ENCODE measurements at places on chromosomes 16 and 17. TPM values are rescaled to one million over a fixed set of nuclear protein-coding genes. Genes with fewer than 3 reads are reported as not detected.
A peak's percentile ranks its signal among the peaks of the same experiment; 100 is the strongest.

GRCh38 chr16:58885528-58886170, 151.5 kb upstream of the GOT2 start:
- no peak overlapping the region for H3K4me3 ChIP-seq
- H3K27me3 ChIP-seq = no peaks in the 10 kb centered on the region
- DNase-seq = no peak
- no peak overlapping the region for H3K27ac ChIP-seq

GRCh38 chr17:81713556-81714411, 1.7 kb downstream of the SLC25A10 start:
- no peak overlapping the region for H3K27ac ChIP-seq
- H3K36me3 ChIP-seq = no peaks in the 10 kb centered on the region
- DNase-seq = peak; percentile 46
- H3K4me3 ChIP-seq = no peak overlapping the region
- peaks cover 18% of the 10 kb centered on the region for H3K4me1 ChIP-seq
- no peaks in the 10 kb centered on the region for H3K27me3 ChIP-seq

DNA sequence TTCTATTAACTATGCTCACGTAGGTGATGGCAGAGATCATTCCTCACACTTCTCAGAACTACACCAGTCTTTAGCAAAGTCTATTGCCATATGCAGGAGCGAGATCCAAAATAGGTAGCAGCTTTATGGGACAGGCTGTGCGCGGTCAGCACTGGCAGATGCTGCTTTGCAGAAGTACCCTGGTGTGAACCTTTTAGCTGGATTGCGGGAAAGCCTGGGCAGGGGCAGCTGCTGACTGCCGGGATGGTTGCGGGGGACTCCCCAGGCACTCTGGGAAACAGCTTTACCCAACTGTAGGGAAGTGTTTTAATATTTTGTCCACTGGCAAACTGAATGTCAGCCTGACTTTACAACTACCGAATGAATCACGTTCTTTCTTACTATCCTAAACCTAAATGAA, 251.3 kb downstream of the HS3ST3A1 start:
- H3K27me3 ChIP-seq = no peaks in the 10 kb centered on the region
- DNase-seq = no peak
- no peak overlapping the region for H3K4me3 ChIP-seq

- no peaks in the 10 kb centered on the region for H3K27me3 ChIP-seq
- H3K4me1 ChIP-seq = peaks cover 6% of the 10 kb centered on the region
- no peak for DNase-seq
- no peak overlapping the region for H3K4me3 ChIP-seq
- H3K27ac ChIP-seq = no peak overlapping the region
- no peaks in the 10 kb centered on the region for H3K36me3 ChIP-seq
These were observed 4.0 kb downstream of the SRCIN1 start for GRCh38 chr17:38601539-38602351.

DNA sequence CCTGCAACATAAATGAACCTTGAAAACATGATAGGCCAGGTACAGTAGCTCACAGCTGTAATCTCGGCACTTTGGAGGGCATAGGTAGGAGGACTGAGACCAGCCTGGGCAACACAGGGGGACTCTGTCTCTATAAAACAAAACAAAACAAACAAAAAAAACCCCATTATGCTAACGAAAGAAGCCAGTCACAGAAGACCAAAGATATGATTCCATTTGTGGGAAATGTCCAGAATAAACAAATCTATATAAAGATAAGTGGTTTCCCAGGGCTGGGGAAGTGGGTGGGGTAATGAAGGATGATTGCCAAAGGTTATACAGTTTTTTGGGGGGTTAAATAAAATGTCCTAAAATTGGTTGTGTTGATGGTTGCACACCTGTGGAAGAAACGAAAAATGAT, 36.5 kb upstream of the SIAH1 start:
- no peak for DNase-seq
- no peaks in the 10 kb centered on the region for H3K27me3 ChIP-seq
- H3K4me1 ChIP-seq = no peaks in the 10 kb centered on the region

- no peaks in the 10 kb centered on the region for H3K36me3 ChIP-seq
- no peaks in the 10 kb centered on the region for H3K27me3 ChIP-seq
- H3K27ac ChIP-seq = no peak overlapping the region
- DNase-seq = no peak
- H3K4me1 ChIP-seq = peaks cover 3% of the 10 kb centered on the region
These were observed 45.2 kb upstream of the GSG1L start for GRCh38 chr16:28108590-28109247.

- H3K36me3 ChIP-seq = no peaks in the 10 kb centered on the region
- H3K27me3 ChIP-seq = no peaks in the 10 kb centered on the region
- no peaks in the 10 kb centered on the region for H3K4me1 ChIP-seq
These were observed 3.4 kb upstream of the NSRP1 start for GRCh38 chr17:30113213-30113612.

- no peaks in the 10 kb centered on the region for H3K36me3 ChIP-seq
- H3K27me3 ChIP-seq = no peaks in the 10 kb centered on the region
- H3K4me3 ChIP-seq = no peak overlapping the region
- H3K27ac ChIP-seq = no peak overlapping the region
These were observed 539 bp upstream of the KRTAP4-8 start for GRCh38 chr17:41098481-41098880.

DNA sequence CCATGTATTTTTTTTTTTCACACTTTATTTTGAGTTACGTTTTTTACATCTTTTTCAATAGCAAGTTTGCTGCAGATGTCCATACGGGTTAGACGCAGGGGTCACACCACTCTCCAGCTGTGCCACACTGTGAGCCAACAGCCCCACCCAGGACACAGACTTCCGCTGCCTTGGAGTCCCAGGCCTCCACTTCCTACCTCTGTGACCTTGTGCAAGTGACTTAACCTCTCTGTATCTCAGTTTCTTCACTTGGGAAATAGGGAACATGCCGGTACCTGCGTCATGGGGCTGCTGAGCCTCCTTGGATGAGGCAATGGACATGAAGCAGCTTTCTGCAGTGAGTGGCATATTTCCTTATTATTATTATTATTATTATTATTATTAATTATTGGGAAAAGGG, 3.3 kb upstream of the PITPNA start:
- no peaks in the 10 kb centered on the region for H3K27me3 ChIP-seq
- no peak for DNase-seq
- H3K4me3 ChIP-seq = no peak overlapping the region
- no peaks in the 10 kb centered on the region for H3K36me3 ChIP-seq

DNA sequence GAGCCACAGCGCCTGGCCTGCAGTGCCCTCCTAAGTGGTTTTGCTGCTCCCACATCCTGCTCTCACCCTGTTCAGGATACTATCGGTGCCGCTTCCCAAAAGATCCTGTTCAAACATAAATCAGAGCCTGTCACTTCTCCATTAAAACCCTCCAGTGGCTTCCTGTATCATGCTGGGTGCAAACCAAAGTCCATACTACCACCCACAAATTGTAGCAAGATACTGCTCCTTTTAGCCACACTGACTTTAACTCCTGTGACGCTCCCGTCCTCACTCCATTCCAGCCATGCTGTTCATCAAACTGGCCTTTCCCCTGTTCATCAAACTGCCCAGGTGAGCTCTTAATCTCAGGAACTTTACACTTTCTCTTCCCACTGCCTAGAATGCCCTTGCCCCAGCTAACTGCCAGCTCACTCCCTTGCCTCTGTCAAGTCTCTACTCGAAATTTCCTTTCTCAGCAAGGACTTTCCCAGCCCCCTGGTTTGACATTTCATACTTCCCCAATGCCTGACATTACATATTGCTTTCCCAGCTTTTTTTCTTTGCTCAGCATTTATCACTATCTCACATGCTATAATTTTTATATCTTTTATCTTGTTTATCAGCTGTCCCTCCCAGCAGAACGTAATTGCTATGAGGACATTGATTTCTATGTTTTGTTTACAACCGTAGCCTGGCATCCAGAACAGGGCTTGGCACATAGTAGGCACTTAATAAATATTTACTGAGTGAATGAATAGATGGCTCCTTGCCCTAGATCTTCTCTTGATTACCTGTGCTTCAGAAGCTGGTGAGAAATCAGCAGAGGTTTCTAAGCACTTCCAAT, 44.3 kb upstream of the SMURF2 start:
- no peaks in the 10 kb centered on the region for H3K36me3 ChIP-seq
- DNase-seq = no peak
- no peaks in the 10 kb centered on the region for H3K27me3 ChIP-seq
- H3K4me1 ChIP-seq = peaks cover 3% of the 10 kb centered on the region

DNA sequence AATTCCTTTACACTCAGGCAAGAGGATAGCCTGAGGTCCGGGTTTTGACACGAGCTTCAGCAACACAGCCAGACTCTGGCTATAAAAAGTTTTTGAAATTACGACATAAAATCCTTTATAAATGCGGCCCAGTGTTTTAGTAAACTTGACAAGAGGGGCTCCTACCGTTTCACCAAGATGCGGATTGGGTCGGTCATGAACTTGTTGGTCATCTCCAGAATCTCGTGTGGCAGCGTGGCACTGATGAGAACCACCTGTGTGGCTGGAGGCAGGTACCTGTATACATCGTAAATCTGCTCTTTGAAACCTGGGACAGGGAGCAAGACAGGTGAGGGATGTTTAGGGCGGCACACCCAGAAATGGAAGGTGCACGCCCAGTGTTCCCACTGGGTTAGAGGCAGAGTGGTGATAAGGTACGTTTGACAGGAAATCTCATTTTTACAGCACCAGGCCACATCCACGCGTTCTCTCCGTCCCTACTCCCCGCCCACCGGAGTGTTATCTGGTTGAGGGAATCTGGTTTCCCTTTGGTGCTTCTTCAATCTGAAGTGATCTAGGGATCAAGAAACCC, 8.0 kb downstream of the EIF4A3 start:
- peaks cover 2% of the 10 kb centered on the region for H3K36me3 ChIP-seq
- H3K4me3 ChIP-seq = no peak overlapping the region
- H3K4me1 ChIP-seq = no peaks in the 10 kb centered on the region
- H3K27me3 ChIP-seq = no peaks in the 10 kb centered on the region
- no peak overlapping the region for H3K27ac ChIP-seq

- DNase-seq = no peak
- H3K4me3 ChIP-seq = no peak overlapping the region
- no peaks in the 10 kb centered on the region for H3K27me3 ChIP-seq
- H3K27ac ChIP-seq = no peak overlapping the region
- H3K36me3 ChIP-seq = no peaks in the 10 kb centered on the region
These were observed 84.8 kb upstream of the GNAO1 start for GRCh38 chr16:56106527-56106926.

- H3K27me3 ChIP-seq = no peaks in the 10 kb centered on the region
- no peaks in the 10 kb centered on the region for H3K4me1 ChIP-seq
- H3K36me3 ChIP-seq = no peaks in the 10 kb centered on the region
These were observed 8.0 kb downstream of the IL32 start for GRCh38 chr16:3073448-3073847.

DNA sequence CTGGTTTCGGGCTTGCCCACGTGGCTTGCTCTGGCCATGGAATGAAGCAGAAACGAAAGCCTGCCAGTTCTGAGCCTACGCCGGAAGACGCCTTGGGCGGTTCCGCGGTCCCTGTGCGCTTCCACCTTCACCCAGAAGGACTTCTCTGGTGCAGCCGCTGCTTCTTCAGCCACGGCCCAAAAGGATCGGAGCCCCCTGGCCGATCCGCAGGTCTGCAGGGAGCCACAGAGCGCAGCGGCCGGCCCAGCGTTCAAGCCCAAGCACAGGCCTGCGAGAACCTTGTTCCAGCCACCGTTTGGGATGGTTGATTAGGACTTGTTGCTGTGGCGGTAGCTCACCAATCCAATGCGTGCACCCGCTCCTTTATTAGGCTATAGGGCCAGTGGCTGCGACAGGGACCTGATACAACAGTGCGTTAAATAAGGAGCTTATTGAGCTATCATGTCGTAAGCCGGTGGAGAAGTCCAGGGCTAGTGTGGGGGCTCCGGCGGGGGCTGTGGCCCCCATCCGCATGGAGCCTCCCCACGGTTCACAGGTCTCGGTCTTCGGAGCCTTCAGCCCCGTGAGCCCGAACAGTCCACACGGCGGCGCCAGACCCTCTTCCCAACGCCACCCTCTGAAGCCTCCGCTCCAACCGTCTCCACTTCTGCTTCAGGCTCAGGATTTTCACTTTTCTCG, 10.2 kb upstream of the MPP2 start:
- H3K27ac ChIP-seq = no peak overlapping the region
- no peaks in the 10 kb centered on the region for H3K27me3 ChIP-seq
- no peak for DNase-seq
- no peaks in the 10 kb centered on the region for H3K36me3 ChIP-seq
- H3K4me1 ChIP-seq = no peaks in the 10 kb centered on the region

DNA sequence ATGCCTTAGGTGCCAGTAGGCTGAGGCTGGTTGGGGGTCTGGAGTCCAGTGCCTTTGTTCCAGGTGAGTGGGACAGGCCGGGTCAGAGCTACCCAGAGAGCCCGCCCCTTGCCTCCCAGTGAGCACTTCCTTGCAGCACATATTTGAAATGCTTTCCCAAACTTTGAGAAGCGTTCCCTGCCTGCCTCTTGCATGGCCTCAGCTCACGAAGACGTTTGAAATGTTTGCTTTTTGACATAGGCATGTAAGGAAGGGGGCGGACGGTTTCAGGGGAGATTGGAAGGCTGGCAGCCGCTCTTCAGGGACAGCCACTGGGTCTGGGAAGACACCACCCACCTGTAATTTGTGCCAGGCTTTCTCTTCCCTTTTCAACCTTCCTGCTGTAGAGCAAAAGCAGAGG, 5.1 kb upstream of the FOXL1 start:
- peaks cover 2% of the 10 kb centered on the region for H3K27me3 ChIP-seq
- H3K4me3 ChIP-seq = no peak overlapping the region

GRCh38 chr17:40553694-40554534, 11.4 kb downstream of the CCR7 start:
- no peaks in the 10 kb centered on the region for H3K27me3 ChIP-seq
- peak overlapping the region; percentile 86 for H3K27ac ChIP-seq
- H3K4me1 ChIP-seq = peaks cover 68% of the 10 kb centered on the region
- H3K4me3 ChIP-seq = no peak overlapping the region
- DNase-seq = peak; percentile 85

DNA sequence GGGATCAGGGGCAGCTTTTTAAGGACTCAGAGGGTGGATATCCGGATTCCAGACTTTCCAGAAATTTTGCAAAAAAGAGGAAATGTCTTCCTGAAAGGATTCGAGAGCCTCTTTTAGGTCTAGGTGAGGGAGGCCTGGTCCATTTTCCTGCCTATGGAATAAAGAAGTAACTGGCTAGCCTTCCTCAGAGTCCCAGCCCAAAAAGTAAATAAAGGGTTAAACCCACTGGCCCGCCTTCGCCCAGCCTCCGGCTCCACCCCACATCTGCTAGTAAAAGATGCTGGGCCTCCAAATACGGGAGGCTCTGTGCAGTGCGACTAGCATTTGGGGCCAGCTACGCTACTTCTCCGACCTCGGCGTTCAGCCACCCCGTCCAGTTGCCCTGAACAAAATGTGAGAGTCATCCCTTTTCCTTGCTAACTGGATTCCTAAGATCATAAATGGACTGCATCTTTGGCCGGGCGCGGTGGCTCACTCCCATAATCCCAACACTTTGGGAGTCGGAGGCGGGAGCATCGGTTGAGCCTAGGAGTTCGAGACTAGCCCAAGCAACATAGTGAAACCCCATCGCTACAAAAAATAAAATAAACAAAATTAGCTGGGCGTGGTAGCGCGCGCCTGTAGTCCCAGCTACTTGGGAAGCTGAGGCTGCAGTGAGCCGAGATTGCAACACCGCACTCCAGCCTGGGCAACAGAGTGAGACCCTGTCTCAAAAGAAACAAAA, 824 bp upstream of the MPP2 start:
- peak overlapping the region; percentile 57 for H3K4me3 ChIP-seq
- peak; percentile 69 for DNase-seq
- H3K4me1 ChIP-seq = peaks cover 10% of the 10 kb centered on the region
- no peaks in the 10 kb centered on the region for H3K27me3 ChIP-seq

The TNP2 gene
- total RNA-seq = not detected

The SOCS1 gene
- 9.4 TPM for total RNA-seq

The MYH13 gene
- not detected for total RNA-seq

The SPNS2 gene
- total RNA-seq = 7.5 TPM

The UQCRC2 gene
- total RNA-seq = 174 TPM

The LRRC75A gene
- 2.7 TPM for total RNA-seq

The SLC12A3 gene
- total RNA-seq = not detected

The SULT1A4 gene
- total RNA-seq = 1.9 TPM

The KCNH6 gene
- not detected for total RNA-seq

The HNF1B gene
- 1.7 TPM for total RNA-seq
